ENCODE measurements at places on chromosomes 5 and 9. TPM values are rescaled to one million over a fixed set of nuclear protein-coding genes. Genes with fewer than 3 reads are reported as not detected.

Gene MEIKIN
- total RNA-seq: 0.53 TPM

Gene RLN1
- total RNA-seq: 1.1 TPM

Gene PCDHGC4
- total RNA-seq: not detected

Gene POLR3G
- total RNA-seq: 14.7 TPM

Gene EGFLAM
- total RNA-seq: not detected

Gene CNTNAP3B
- not detected for total RNA-seq

GRCh38 chr5:56269216-56269927 is 36.2 kb upstream of the ANKRD55 start:
- no peak overlapping the region for H3K4me3 ChIP-seq
- H3K4me1 ChIP-seq: peaks cover 8% of the 10 kb centered on the region
- no peaks in the 10 kb centered on the region for H3K36me3 ChIP-seq
- no peak overlapping the region for H3K27ac ChIP-seq

DNA sequence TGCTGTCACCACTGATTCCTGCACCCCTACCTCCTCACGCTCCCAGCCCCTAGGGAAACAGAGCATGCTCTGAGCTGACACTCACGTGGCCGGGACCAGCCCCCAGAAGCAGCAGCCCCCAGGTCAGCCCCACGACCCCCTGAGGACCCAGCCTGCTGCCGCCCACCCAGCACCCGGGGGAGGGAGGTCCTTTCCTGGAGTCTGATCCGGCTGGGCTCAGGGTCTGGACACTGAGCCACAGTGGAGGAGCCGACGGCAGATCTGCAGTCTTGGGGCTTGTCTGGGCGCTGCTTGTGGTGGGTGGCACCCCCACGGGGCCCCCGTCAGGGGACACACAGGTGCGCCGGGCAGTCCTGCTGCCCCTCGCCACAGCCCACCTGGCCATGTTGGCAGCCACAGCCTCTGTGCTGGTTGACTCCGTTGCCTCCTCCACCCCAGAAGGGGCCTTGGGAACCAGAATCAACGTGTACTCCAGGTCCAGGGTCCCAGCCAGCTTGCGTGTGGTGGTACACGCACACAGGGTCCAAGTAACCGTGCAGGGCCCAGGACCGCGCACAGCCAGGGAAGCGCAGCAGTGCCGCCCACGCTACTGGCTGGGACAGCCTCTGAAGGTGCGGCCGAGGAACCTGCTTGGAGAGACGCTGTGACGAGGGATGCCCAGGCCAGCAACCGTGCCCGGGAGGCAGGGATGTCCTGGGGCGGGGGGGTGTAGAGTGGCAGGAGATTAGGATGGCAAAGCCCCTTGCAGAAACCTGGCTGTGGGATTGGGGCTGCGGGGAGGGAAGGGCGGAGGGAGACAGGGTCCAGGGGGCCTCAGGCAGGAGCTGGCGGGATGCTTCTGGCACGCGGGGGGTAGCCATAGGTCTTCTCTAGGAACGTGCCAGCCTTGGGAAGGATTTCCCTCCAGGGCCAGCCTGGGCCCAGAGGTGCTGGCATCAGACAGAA is 3.5 kb downstream of the DNLZ start:
- H3K27me3 ChIP-seq: no peaks in the 10 kb centered on the region
- H3K4me1 ChIP-seq: peaks cover 5% of the 10 kb centered on the region
- H3K36me3 ChIP-seq: no peaks in the 10 kb centered on the region

GRCh38 chr5:9351546-9351945 is 194.3 kb downstream of the SEMA5A start:
- H3K36me3 ChIP-seq: no peaks in the 10 kb centered on the region
- no peak overlapping the region for H3K4me3 ChIP-seq
- no peak overlapping the region for H3K27ac ChIP-seq
- no peaks in the 10 kb centered on the region for H3K27me3 ChIP-seq

- no peak overlapping the region for H3K27ac ChIP-seq
- DNase-seq: no peak
- H3K4me3 ChIP-seq: no peak overlapping the region
- no peaks in the 10 kb centered on the region for H3K36me3 ChIP-seq
Observed at GRCh38 chr9:78985084-78985738, 586.6 kb upstream of the TLE4 start.

DNA sequence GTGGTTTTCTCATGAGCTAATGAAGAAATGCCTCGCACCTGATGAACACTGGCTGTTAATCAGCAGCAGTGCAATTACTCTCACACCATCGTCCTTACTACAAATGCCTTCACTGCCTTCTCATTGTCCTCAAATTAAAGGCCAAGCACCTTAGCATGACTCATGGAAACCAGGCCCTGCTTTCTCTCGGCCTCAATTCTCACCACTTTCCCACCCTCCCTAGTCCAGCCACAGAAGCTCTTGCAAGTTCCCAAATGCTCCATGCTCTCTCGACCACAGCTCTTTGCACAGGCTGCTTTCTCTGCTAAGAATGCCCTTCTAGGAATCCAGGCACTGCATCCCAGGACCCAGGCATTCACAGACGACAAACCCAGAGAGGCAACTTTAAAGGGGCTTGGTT is 94.6 kb upstream of the KLF4 start:
- no peaks in the 10 kb centered on the region for H3K36me3 ChIP-seq
- no peak for DNase-seq
- no peaks in the 10 kb centered on the region for H3K4me1 ChIP-seq

GRCh38 chr9:129567842-129568559 is 52.9 kb downstream of the C9orf50 start:
- no peak overlapping the region for H3K27ac ChIP-seq
- H3K4me3 ChIP-seq: peak overlapping the region; percentile 19
- no peaks in the 10 kb centered on the region for H3K36me3 ChIP-seq
- DNase-seq: no peak

DNA sequence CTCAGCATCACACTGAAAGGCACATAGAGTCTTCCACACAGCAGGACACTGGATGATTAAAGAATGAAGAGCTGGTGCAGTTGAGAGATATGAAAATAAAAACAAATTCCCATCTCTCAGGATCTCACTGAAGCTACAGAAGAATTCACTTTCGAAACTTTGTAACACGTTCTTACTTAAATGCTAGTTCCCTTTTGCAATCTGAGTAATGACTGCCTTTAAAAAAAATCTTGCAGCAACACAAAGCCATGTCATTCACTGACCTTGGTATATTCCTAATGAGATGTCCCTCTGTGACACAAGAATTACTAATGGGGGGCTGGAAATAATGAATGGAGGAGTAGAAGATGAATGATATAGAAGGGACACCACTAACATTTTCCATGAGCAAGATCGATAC is 201.8 kb downstream of the GLIS3 start:
- no peaks in the 10 kb centered on the region for H3K4me1 ChIP-seq
- no peaks in the 10 kb centered on the region for H3K27me3 ChIP-seq
- no peak overlapping the region for H3K4me3 ChIP-seq
- no peak for DNase-seq

- no peaks in the 10 kb centered on the region for H3K36me3 ChIP-seq
- no peak for DNase-seq
Observed at GRCh38 chr9:134057751-134058701, 9.8 kb downstream of the BRD3 start.

- H3K36me3 ChIP-seq: no peaks in the 10 kb centered on the region
- peak overlapping the region; percentile 62 for H3K4me3 ChIP-seq
- DNase-seq: no peak
Observed at GRCh38 chr5:139566611-139567010, 5.5 kb downstream of the UBE2D2 start.

DNA sequence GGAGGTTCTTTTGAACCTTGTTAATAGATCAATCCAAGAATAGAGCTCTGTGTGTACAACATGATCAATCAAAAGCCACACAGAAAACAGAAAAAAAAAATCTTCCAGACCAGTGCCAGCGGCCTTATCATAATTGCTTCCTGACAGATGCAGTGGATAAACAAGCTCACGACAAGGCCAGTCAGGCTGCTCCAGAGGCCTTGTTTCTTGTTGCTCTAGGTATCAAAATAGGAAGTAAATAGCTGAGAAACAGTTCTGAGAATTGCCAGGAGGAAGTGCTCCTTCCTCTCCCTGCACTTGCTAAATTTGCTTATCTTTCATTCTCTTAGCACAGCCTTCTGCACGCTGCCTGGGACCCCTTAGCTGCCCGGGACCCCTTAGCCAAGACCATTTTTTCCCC is 199.0 kb upstream of the TARS1 start:
- H3K27me3 ChIP-seq: no peaks in the 10 kb centered on the region
- H3K4me1 ChIP-seq: no peaks in the 10 kb centered on the region
- no peak overlapping the region for H3K4me3 ChIP-seq

DNA sequence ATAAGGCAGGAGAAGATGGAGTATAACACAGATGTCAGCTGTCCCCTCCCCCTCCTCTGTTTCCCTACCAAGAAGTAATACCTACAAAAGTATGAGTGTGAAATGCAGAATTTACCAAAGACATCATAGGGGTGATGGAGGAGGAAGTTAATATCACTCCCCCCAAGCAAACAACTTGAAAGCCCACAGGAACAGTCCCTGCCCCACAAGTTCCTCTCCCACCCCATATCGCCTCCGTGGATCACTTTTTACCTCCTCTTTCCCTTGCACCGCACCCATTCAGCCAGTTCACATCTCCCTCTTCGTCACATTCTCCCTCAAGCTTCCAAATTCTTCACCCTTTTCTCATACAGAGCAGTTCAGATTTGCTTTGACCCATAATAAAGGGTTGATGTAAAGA is 7.0 kb upstream of the SIL1 start:
- H3K4me3 ChIP-seq: no peak overlapping the region
- no peaks in the 10 kb centered on the region for H3K36me3 ChIP-seq
- H3K27ac ChIP-seq: no peak overlapping the region
- H3K4me1 ChIP-seq: no peaks in the 10 kb centered on the region

DNA sequence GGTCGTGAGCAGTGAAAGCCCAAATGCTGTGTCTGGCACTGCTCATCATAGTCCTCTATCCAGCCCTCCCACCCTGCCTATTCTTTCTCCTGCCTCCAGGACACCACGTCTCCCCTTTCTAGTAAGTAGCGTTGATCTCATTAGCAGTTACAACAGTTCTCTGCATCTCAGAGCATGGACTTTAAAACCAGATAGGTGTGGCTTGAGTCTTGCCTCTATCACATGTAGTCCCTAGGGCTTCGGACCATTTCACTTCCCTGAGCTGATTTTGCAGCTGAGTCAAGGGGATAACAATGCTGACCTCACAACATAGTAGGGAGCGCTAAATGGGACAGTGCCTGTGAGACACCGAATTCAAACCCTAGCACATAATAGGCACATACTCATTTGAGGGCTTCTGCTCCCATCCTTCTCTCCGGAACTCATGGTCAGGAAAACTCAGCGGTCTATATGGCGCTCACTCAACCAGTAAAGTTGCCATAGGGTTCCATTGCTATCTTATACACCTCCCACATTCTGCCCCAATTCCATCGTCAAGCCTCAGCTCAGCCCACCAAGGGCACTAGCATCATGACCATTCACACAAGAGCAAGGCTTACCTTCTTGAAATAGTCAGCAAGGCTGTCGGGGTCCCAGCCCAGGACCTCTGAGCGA is 515 bp downstream of the LCP2 start:
- H3K4me1 ChIP-seq: peaks cover 70% of the 10 kb centered on the region
- peak overlapping the region; percentile 92 for H3K27ac ChIP-seq
- H3K36me3 ChIP-seq: peaks cover 26% of the 10 kb centered on the region
- no peak for DNase-seq

- H3K4me3 ChIP-seq: no peak overlapping the region
- peaks cover 28% of the 10 kb centered on the region for H3K27me3 ChIP-seq
- DNase-seq: no peak
- no peaks in the 10 kb centered on the region for H3K36me3 ChIP-seq
Observed at GRCh38 chr5:123089914-123090660, 1.0 kb downstream of the PRDM6 start.

DNA sequence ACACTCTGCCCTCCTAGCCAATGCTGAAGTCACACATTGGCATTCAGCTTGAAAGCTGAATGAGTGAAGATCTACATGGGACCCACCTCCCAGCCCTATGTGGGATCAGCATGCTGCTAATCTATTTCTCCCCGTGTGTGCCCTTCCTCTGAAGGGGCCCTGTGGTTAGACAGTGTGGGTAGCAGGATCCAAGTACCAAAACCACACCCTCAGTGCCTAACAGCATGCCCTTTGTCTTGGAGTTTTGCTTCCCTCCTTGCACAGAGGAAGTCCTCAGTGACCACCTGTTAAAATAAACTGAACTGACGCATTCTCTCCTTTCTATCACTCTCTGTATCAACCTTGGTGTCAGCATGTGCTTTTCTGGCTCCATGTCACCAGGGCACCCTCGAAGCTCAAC is 25.0 kb downstream of the SH3TC2 start:
- no peaks in the 10 kb centered on the region for H3K36me3 ChIP-seq
- H3K4me1 ChIP-seq: no peaks in the 10 kb centered on the region
- H3K4me3 ChIP-seq: no peak overlapping the region
- H3K27ac ChIP-seq: no peak overlapping the region

DNA sequence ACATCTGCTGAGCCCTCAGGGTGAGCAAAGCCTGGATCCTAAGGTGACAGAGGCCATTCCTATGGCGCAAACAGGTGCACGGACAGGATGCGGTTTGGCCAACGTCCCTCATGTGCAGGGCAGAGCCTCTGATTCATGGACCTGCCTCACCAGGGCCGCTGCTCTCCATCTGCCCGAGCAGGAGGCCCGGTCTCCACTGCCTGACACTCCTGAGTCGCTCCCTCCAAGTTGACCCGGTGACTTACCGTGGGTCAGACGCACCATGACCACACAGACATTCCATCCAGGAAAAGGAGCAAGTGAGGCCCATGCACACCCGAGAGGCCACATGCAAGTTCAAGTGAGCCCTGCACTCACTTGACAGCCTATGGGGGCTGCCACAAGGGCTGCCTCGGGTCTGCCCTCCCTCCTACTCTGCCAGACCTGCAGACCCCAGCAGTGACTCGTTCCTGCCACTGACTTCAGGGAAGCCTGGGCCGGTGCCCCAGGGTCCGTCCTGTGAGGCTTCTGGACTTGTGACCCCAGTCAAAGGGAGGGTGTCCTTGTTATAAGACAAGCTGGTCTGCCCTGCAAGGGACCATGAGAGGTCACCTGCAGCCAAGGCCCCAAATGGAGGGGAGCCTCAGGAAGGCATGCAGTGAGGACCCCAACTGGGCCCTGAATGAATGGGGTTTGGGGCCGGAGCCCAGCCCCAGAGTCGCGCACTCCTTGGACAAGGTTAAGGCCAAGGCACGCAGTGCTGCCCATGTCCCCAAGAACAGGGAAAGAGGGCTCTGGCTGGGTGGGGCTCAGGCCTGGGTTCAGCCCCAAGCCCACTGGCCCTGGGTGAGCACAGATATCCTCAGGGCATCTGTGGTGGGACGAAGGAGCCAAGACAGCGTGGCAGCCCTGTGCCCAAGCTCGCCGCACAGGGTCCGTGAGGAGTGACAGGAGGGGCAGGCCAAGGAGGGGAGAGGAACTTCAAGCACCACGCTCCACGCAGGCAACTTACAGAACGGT is 10.1 kb downstream of the BRD3OS start:
- peaks cover 11% of the 10 kb centered on the region for H3K36me3 ChIP-seq
- no peak for DNase-seq
- H3K4me3 ChIP-seq: no peak overlapping the region
- H3K27me3 ChIP-seq: no peaks in the 10 kb centered on the region

DNA sequence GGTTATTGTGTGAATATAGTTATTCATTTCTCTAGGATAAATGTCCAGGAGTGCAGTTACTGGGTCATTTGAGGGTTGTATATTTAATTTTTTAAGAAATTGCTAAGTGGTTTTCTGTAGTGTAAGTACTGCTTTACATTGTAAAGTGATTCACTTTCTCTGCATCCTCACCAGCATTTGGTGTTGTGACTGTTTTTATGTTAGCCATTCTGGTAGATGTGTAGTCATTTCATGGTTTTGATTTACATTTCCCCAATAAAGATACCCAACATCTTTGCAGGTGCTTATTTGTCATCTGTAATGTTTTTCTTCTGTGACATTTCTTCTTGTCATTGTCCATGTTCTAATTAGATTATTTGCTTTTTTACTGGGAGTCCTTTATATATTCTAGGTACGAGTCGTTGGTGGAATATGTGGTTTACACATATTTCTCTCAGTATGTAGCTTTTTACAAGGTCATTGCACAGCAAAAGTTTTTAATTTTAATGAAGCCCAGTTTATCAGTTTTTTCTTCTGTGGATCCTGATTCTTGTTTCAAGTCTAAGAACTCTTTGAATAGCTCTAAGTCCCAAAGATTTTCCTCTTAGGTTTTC is 34.0 kb downstream of the SCGB3A1 start:
- no peak overlapping the region for H3K27ac ChIP-seq
- H3K4me1 ChIP-seq: no peaks in the 10 kb centered on the region
- no peaks in the 10 kb centered on the region for H3K27me3 ChIP-seq

Measured in CD8-positive, alpha-beta memory T cell (primary cell).